Stimulated activated CD8-positive, alpha-beta memory T cell treated with anti-CD3 and anti-CD28 coated beads, Interleukin-4, amount 100 ng/mL, for 4 hours (primary cell): ENCODE measurements at places on chromosomes 7 and 10.

DNA sequence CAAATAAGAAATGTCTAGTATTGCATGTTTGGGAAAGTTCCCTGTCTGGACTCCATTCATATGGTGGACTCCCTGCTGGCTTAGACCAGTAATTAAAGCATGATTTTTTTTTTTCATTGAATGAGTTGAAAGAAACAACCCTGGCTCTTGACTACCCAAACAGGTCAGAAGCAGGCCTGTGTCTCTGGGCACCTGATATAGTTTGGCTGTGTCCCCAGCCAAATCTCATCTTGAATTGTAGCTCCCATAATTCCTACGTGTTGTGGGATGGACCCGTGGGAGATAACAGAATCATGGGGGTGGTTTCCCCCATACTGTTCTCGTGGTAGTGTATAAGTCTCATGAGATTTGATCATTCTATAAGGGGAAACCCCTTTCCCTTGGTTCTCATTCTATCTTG, 206.2 kb downstream of the TMEM178B start:
- DNase-seq = no peak

DNA sequence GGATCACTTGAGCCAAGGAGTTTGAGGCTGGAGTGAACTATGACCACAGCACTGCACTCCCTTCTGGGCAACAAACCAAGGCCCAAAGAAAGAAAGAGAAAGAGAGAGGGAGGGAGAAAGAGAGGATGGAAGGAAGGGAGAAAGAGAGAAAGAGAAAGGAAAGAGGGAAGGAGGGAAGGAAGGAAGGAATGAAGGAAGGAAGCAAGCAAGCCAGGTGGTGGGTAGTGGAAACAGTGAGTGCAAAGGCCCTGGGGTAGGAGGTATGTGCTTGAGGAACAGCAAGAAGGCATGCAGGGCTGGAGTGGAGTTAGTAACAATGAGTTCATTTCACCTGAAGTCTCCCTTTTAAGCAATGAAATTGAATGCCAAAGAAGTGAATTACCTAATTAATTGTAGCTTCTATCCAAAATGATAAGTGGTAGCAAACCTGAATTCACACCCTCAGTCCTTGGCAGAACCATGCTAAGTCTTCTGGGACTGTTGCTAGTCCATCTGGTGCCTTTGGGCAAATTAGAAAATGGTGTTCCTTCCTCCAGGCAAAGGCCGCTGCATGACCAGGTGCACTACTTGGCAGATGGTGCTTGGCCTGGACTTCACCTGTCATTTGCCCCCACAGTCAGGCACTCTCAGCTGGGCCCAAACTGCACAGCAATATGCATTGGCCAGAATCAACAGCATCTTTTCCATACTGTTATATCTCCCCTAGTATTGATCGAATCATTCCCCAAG, 67.4 kb upstream of the MPP7 start:
- no peak for DNase-seq

DNA sequence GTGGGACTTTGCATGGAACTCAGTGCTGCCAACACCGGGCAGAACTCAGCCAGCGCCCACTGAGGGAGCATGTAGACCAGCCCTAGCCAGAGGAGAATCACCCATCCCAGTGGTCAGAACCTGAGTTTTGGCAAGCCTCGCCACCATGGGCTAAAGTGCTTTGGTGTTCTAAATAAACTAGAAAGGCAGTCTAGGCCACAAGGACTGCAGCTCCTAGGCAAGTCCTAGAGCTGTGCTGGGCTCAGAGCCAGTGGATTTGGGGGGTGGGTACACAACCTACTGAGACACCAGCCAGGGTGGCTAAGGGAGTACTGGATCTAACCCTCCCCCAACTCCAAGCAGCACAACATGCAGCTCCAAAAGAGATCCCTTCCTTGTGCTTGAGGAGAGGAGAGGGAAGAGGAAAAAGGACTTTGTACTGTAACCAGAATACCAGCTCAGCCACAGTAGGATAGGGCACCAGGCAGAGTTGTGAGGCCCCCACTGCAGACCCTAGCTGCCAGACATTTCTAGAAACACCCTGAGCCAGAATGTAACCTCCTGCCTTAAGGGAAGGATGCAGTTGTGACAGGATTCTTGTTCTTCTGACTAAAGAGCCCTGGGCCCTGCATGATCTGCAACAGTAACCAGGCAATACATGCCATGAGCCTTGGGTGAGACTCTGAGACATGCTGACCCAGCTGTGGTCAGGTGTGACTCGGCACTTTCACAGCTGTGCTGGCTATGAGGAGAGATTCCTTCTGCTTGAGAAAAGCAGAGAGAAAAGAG, 24.4 kb downstream of the GSDME start:
- no peak for DNase-seq

DNA sequence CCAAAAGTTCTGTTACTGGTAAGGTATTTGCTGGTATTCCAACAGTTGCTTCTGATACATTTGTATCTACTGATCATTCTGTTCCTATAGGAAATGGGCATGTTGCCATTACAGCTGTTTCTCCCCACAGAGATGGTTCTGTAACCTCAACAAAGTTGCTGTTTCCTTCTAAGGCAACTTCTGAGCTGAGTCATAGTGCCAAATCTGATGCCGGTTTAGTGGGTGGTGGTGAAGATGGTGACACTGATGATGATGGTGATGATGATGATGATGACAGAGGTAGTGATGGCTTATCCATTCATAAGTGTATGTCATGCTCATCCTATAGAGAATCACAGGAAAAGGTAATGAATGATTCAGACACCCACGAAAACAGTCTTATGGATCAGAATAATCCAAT, 131.0 kb downstream of the AASS start:
- DNase-seq = no peak

GRCh38 chr7:25855854-25856782, 295.9 kb upstream of the NFE2L3 start:
- no peak for DNase-seq

GRCh38 chr10:69323622-69324021, 45.3 kb downstream of the HK1 start:
- no peak for DNase-seq

DNA sequence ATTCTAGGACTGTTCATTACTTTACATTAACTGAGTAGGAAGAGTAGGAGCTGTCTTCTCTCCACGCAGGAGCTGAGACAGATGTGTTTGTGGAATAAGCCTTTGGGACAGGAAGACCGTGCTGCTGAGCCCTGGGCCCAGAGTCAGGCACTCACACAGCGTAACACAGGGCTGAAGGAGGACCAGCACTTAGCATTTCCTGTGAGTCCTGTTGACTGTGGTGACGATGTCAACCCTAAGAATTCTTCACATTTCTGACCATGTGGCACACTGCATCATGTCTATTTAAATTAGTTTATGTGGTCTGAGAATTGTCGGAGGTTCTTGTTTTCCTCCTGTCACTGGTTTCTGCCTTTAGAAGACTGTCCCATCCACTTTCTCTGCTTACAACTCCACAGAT, 117.2 kb downstream of the PIP4K2A start:
- no peak for DNase-seq

GRCh38 chr7:116497708-116498107, 1.8 kb upstream of the CAV2 start:
- DNase-seq = no peak

DNA sequence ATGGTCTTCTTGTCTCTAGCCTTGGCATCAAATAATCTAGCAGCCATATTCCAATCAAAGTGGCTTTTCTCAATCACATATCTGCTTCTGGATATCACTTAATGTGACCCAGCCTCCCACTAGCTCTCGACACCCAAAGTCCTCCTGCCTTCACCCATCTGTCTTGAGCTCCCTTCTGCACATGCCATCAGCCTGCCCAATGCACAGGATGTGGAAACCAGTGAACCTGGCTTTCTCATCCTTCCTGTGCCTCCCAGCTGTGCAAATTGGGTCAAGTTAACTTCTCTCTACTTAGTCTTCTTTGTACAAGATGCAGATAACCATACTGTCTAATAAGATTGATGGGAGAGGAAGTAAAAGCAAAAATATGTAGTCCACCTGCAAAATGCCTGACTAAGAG, 257.9 kb upstream of the PITRM1 start:
- DNase-seq = no peak

GRCh38 chr10:104089621-104090020, 3.9 kb upstream of the COL17A1 start:
- no peak for DNase-seq

- no peak for DNase-seq
These were observed 140.1 kb downstream of the ACTR3B start for GRCh38 chr7:152899548-152900109.

DNA sequence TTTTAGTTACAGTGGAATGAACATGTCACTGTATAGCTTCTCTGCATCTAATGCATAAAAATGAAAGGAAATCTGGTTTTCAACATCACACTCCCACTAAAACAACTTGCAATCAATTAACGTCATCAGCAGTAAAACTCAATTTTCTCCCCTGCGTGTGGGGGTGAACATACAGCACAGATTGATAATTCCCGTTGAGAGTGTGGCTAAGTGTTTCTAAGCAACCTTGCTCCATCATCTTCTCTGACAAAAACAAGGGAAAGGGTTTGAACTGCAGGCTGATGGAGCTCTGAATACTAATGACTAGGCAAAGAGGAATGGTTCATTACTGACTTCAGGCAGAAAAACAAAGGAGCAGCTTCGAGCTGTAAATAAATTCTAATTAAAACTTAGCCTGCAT, 238.3 kb downstream of the PARD3 start:
- DNase-seq = no peak

DNA sequence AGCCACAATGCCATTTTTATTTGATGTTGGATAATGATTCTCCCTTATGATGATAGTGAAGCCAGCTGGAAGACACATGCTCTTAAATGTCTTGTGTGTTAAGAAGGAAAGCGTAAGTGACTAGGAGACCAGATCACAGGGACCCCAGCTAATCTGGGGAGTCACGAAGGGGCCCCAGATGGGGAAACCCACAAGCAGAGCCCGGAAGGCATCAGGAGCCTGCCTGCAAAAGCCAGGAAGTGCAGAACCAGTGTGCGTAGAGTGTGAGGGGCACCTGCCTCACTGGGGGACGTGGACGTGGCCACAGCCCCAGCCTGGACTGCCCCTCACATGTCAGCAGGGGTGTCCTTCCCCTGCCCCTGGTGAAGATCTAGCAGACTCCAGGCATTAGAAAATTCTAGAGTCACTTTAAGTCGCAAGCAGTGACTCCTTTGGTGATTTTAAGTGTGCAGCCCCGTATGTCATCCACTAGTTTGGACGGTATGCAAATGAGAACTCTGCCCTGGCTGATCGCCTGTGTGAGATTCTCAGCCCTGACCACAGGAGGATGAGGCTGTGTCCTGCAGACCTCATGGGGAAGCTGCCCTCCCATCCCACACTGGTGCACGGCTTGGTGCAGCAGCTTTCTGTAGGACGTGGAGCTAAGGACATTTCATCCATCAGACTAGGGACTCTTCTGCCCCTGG, 243.0 kb downstream of the WDR37 start:
- DNase-seq = no peak

GRCh38 chr10:112799726-112800510, 150.1 kb upstream of the TCF7L2 start:
- DNase-seq = no peak

- DNase-seq = no peak
These were observed 694 bp upstream of the FAS start for GRCh38 chr10:88989824-88990383.
